ENCODE measurements at places on chromosomes 7 and 10.

- DNase-seq: no peak
Measured at GRCh38 chr7:3194501-3195141, 106.4 kb upstream of the SDK1 start.

- DNase-seq: no peak
Measured at GRCh38 chr10:101671453-101671852, 23.5 kb downstream of the FBXW4 start.

GRCh38 chr7:22809902-22810642, 12.6 kb downstream of the TOMM7 start:
- no peak for DNase-seq

DNA sequence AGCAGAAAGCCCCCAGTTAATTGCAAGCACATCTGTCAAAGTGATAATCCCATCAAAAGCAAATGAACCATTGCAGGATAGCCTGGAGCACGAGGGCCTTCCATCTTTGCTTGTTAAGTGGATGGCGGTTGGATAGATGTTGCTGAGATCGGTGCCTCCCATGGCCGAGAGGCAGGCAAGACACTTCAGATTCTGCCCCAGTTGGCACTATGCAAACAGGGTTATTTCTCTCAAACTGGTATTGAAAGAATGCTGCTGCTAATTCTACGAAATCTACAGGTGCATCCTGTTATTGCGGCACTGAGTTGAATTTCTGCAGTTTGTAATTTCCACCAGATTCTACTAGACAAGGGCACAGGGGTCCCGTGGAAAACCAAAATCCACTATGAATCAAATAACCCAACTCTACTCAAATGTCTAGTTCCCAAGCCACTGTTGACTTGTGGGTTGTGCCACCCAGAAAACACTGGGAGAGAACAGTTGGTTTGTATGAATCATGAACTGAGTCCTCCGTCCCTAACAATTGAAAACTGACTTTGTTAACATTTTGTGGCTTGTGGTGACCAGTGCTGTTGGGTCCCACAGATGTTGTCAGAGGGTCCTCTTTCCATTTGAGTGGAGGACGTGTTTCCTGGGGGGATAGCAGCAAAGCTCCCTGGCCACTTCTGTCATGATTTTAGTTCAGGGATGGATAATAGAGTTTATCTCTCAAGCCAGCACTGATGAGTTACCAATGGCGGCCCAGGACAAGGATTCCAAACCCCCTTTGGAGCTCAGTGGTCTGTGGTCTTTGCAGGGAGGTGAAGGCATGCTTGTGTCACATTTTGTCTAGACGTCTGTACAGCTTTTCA, 7.1 kb upstream of the IL2RA start:
- no peak for DNase-seq

GRCh38 chr7:13898957-13899670, 90.4 kb downstream of the ETV1 start:
- no peak for DNase-seq

GRCh38 chr7:47454974-47455871, 126.7 kb downstream of the TNS3 start:
- DNase-seq: no peak

DNA sequence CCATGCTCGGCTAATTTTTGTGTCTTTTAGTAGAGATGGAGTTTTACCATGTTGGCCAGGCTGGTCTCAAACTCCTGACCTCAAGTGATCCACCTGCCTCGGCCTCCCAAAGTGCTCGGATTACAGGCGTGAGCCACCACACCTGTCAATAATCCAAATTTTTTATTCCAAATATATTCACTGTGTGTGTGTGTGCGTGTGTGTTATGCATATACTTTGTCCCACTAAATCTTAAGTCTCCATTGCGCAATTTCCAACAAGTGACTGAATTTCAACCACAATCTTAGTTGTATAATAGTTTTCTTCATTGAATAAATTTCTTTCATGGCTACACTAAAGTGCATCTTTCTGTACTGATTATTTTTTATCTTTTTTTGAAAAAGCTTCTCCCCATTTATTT, 2.7 kb downstream of the KRIT1 start:
- DNase-seq: no peak

DNA sequence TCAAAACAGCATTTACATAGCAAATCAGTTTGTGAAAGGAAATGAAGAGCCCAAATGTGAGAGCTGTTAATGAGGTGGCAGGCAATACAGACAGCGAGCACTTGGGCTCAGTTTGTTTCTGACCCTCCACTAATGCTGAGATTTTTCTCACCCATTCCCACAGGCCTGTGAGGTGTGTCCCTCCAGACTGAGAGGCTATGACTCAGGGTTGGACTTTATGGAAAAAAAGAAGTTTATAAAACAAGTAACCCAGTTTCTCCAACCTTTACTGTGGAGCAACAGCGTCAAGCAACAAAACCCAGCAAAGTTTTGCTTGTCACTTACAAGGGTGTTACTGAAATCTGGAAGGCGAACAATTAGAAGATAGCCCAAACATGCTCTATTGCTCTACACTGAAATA, 4.9 kb upstream of the FEZF1 start:
- no peak for DNase-seq

- DNase-seq: no peak
Measured at GRCh38 chr10:21313691-21314090, 211.8 kb downstream of the SKIDA1 start.

GRCh38 chr10:128017822-128018221, 108.4 kb downstream of the MKI67 start:
- no peak for DNase-seq

DNA sequence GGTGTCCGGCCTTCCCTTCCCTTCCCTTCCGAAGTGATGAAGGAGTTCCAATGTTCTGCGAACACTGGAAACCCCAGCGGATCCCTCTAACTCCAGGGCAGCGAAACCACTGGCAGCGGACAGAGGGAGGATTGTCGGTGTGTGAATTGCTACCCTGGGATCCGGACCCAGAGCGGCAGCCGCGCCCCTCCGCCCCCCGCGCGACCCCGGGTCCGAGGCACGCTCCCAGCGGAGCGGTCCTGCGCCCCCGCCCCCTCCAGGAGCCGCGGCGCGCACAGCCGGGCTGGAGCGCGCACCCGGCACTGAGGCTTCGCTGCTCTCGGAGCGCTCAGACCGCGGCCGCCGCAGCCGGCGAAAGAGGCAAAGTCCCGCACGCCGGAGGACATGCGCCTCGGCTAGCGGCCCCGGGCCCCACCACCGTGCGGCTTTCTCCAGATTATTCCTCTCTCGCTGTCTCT, at the start of gene PTPRZ1:
Gene PTPRZ1 (plus strand): TSS at position 331 of the 458 bp plus-strand sequence. CDS start 339 bp downstream, outside the sequence.
- DNase-seq: no peak

GRCh38 chr10:71638064-71638821, 81.3 kb downstream of the C10orf105 start:
- DNase-seq: no peak

- no peak for DNase-seq
Measured at GRCh38 chr10:88996927-88997326, 6.3 kb downstream of the FAS start.

- no peak for DNase-seq
Measured at GRCh38 chr10:103861505-103861904, 6.1 kb upstream of the SH3PXD2A start.

GRCh38 chr10:122181041-122181732, 89.9 kb upstream of the BTBD16 start:
- DNase-seq: no peak

DNA sequence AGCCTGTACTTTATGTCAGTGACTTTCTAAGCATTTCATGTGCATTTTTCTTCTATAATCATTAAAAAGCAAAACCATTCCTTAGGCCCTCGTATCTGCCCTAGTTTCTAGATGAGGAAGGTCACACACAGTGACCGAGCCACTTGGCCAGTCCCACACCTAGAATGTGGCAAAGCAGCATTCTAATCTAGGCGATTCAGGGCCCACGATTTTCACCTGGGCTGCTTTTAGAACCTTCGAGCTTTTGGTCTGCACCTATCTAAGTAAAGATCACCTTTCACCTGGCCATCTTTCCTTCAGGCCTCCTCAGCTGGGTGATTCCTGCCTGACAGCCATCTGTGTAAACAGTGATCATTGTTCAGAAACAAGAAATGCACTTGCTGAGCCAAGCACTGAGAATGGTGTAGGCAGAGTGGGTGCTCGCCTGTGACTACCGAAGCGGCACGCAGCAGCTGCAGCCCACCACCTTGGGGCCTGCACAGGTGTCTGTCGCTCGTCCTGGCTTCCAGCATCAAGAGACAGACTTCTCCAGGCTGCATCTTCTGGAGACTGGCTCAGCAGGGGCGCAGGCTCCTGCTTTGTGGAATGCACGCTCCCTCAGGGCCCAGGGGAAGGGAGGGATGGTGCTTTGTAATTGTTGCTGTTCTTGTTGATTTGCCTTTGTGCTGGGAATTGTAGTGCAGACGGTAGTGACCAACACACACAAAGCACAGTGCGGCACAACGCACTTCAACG, 149.0 kb upstream of the INSYN2A start:
- no peak for DNase-seq

DNA sequence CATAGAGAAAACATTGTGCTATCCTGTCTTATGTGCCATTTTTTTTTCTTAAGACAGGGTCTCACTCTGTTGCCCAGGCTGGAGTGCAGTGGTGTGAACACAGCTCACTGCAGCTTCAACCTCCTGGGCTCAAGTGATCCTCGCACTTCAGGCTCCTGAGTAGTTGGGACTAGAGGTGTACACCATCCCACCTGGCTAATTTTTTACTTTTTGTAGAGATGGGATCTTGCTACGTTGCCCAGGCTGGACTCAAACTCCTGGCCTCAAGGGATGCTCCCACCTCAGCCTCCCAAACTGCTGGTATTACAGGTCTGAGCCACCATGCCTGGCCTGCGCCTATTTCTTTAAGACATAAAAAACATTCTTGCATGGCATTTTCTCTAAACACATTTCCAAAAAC, 20.6 kb downstream of the LYZL1 start:
- DNase-seq: no peak

DNA sequence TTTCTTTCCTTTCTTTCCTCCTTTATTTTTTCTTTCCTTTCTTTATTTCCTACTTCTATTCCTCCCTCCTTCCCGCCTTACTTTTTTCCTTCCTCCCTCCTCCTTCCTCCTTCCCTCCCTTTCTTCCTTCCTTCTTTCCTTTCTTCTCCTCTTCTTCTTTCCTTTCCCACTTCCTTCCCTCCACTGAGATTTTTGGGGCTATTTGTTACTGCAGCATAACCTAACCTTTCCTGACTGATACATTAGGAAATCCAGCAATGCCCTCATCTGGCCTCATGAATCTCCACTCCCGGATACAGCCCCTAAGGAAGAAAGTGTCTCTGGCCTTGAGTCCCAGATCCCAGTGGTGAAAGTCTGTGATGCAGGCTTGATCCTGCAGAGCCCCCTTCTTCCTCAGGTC, 38.6 kb upstream of the BAIAP2L1 start:
- DNase-seq: no peak

DNA sequence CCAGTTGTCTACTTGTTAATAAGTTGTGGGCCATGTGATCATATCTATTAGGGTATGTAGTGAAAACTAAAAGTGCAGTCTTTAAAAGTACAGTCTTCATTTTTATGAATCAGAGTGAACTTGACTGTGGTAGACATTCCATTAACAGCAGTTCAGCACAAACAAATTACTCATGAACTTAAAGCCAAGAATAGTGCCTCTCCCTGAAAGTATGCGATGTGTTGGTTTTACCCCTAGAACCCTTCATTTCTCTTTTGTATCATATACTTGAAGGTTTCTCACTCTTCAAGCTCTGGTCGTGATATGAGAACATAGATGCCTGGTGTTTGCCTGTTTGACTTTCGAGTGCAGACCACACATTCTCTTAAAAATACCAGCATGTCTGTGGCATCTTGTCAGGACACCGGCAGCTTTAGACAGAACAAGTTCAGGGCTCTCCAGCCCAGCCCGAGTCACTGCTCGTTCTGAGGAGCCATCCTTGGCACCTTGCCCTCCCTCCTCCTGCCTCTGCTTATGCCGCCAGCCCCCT, 159.3 kb downstream of the LCOR start:
- DNase-seq: no peak

GRCh38 chr10:100749309-100750217, 4.2 kb downstream of the PAX2 start:
- DNase-seq: no peak

- DNase-seq: no peak
Measured at GRCh38 chr7:101832205-101832631, 14.8 kb downstream of the CUX1 start.

DNA sequence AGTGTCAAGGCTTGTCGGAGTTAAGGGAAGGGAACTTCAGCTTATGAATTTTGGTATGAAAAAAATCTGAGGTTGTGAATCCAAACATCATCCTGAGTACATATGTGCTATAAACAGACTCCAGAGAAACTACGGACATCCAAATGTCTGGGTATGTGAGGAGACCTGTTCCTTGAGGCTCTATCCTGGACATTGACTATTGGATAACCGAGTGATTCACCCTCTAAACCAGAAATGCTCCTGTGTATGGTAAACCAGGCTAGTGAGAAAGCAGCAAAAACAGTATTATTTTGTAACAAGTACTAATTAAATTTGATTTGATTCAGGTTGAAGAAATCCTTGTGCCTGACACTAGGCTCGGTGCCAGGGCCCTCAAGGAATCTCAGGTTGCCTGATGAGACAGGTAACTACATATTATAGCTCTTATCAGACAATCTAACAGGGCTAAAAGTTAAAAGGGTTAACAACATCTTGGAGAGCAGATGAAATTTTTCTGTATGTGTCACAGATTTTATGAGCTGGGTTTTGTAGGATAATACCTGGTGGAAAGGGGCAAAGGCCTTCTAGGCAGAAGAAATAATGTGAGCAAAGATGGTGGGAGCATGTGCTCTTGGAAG, 10.4 kb upstream of the STOX1 start:
- DNase-seq: no peak

DNA sequence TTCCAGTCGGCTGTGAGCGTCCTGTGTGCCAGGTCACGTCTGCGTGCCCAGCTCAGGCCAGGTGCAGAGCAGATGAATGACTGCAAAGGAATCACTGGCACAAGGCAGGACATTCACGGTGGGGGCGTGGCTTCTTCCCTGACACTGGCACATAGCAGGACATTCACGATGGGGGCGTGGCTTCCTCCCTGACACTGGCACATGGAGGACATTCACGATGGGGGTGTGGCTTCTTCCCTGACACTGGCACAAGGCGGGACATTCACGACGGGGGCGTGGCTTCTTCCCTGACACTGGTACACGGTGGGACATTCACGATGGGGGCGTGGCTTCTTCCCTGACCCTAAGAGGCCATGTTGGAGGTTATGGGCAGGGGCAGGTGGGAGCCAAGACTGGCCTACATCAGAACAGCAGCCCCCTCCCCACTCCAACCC, 64.3 kb downstream of the MYL10 start:
- DNase-seq: no peak

DNA sequence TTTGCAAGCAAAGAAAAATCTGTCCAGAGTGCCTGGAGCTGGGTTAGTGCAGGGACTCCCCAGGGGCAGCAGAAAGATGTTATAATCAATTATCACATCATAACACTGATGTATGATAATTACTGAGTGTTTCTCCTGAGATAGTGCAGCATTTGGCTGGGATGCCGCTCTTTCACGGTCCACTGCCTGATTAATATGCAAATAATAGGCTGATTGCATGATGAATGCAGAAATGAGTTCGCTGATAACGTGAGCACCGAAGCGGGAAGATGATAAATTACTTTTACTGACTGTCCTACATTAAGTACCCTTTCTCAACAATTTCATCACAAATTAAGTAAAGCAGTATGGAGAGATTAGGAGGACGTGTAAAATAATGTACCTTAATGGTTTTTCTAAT, 71.4 kb upstream of the SH2B2 start:
- DNase-seq: no peak
